ENCODE measurements at places on chromosomes 6 and 20. TPM values are rescaled to one million over a fixed set of nuclear protein-coding genes. Genes with fewer than 3 reads are reported as not detected.

GRCh38 chr6:148138573-148138972 lies 204.1 kb upstream of the SASH1 start:
- no peak for DNase-seq

The TRIM31 gene
- 0.09 TPM for polyA plus RNA-seq

- DNase-seq = no peak
Measured at GRCh38 chr6:158607411-158608170, 37.0 kb downstream of the DYNLT1 start.

- no peak for DNase-seq
Measured at GRCh38 chr6:96899019-96899418, 1.3 kb upstream of the NDUFAF4 start.

DNA sequence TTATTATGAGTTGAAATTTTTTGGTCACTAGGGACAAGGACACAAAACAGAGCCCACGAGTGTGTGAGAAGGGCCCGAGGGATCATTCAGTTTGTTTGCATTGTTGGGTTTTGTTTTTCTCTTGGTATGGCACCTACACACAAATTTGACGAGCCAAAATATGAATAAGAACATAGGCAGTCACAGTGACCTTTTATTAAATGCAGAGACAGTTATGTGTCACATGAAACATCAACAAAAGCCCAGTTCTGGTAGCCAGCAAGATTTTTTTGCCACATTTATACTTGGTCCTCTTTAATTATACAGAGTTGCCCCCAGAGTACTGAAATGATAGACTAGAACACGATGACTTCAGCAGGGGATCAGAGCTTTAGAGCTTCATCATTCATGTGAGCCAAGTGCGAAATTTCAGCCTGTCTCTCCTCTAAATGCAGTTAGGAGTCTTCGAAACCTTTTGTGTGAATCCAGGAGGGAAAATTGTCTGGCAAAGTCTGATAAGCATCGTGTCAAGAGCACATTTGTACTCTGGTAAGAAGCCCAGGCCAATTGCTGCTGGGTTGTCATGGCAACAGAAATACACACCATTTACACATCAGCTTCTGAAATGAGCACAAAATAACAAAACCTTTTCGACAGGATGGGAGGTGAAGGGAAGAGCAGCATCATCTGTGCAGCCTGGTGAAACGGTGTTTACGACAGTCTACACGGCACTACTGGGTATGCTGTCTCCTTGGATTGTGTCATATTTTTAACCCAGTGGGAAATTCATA lies 79.2 kb upstream of the RIPOR2 start:
- no peak for DNase-seq
